ENCODE measurements at places on chromosomes 3 and 15. TPM values are rescaled to one million over a fixed set of nuclear protein-coding genes. Genes with fewer than 3 reads are reported as not detected.

DNA sequence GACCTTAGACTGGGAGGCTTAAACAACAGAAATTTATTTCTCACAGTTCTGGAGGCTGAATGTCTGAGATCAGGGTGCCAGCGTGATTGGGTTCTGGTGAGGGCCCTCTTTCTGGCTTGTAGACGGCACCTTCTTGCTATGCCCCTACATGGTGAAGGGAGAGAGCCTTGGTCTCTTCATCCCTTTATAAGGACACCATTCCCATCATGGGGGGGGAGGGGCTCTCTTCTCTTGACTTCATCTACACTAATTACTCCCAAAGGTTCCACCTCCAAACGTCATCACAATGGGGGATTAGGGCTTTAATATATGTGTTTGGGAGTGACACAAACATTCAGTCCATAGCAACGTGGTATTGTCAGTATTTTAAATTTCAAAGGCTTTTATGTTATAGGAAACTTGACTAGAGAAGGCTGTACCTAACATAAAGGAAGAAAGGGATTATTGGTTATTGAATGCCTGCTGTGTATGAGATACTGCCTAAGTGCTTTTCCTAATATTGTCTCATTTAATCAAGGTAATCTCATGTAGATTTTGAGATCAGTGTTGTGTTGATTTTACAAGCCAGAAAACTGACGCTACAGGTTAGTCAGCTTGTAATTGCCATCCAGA, 20.9 kb downstream of the SYN2 start:
- DNase-seq, result no peak

DNA sequence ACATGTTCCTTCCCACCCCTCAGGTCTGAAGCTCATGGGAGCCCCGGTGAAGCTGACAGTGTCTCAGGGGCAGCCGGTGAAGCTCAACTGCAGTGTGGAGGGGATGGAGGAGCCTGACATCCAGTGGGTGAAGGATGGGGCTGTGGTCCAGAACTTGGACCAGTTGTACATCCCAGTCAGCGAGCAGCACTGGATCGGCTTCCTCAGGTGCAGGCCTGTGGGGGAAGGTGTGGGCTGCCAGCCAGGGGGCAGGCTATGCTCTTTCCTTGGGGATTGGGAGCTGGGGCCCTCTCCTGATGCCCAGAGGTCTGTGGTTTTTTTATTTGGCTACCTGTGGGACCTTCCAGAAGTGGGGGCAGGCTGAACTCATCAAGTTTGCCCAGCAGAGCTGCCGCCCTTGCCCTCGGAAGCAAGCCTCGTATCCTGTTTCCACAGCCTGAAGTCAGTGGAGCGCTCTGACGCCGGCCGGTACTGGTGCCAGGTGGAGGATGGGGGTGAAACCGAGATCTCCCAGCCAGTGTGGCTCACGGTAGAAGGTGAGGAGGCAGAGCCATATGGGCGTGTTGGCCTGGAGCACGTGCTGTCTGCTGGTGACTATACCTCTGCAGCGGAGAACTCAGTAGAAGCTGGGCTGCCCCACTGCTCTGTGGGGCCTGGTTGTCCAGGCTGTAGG, 2.2 kb downstream of the TYRO3 start:
- no peak for DNase-seq

DNA sequence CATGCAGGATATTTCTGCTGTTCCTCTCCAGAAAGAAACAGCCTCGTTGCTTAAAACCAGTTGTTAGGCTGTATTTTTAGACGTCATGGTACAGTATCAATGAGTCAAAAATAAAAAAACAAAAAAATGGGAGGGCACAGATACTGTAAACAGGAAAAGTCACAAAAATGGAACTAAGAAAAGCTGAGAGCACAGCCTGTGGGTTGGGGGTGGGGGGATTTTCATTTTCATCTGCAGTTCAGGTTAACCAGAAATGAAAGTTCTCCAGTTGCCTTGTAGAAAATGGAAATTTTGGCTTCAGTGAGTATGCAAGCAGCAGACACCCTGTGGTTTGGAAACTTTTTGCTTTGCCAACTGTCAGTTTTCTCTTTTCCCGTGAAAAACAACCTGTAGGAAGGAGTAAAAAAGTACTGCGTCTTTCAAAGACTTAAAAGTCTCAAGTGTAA, 59.0 kb downstream of the FRMD4B start:
- DNase-seq, result no peak

- DNase-seq, result no peak
These were observed 23.1 kb downstream of the CDCP1 start for GRCh38 chr3:45123030-45123429.

DNA sequence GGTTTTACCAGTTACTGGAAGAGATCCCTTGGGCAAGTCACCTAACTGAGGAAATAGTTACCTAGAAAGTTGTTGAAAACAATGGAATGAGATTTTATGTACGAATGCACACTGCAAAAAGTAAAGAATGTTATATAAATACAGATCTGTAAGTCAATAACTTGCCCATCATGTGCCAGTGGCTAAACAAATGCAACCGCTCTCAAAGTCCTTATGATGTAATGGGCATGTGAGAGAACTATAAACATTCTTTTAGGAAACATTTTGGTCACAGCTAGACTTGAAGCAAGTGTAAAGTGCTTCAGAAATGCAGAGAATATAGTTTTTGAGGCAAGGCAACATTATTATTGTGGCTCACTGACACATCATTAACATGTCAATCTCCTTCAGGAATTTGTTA, 1044.5 kb downstream of the TUSC7 start:
- DNase-seq, result no peak

DNA sequence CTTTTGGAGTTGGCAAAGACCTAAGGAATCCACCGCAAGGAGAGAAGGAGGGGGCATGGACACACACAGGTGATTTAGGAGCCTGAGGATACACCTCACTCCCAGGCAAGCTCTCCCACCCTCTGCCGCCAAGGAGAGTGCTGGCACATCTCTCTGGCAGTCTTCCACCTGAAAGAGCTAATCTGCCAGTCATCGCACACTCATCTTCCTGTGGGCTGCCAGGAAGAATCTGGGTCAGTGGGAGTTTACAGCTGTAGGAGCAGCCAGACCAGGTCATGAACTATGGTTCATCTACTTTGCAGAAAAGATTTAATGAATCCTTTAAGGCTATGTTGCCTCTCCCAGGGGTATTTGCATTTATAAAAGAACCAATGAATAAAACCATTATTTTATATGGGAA, 170.6 kb upstream of the TSC22D2 start:
- no peak for DNase-seq

DNA sequence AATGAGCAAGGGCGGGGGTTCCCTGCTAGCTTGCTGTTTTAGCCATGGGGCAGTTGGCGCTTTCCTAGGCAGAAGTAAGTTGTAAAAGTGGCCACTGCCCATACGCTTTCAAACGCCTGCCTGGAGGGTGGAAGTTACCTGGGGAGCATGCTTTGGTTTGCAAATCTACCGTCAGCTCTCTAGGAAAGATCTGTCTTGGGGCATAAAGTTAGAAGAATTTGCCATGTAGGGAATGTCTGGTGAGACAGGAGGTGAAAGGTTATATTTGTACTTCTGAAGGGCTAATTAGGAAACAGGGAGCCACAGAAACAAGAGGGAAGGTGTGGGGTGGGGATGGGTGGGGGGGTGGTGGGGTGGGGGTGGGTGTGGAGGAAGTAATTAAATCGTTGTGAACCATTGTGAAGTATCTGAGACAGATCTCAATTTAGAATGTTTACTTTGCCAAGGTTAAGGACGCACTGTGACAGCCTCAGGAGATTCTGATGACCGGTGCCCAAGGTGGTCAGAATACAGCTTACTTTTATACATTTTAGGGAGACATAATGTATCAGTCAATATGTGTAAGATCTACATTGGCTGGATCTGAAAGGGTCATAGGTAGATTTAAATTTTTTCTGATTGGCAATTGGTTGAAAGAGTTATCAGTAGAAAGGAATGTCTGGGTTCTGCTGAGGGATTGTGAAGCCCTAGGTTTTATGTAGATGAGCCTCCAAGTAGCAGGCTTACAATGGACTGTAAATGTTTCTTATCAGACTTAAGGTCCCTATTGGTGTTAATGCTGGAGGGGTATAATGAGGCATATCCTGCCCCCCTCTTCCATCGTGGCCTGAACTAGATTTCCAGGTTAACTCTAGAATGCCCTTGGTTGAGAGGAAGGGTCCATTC, 62.0 kb upstream of the GCNT3 start:
- no peak for DNase-seq

- DNase-seq, result no peak
These were observed 250.3 kb downstream of the SLC9A9 start for GRCh38 chr3:143597774-143598652.

DNA sequence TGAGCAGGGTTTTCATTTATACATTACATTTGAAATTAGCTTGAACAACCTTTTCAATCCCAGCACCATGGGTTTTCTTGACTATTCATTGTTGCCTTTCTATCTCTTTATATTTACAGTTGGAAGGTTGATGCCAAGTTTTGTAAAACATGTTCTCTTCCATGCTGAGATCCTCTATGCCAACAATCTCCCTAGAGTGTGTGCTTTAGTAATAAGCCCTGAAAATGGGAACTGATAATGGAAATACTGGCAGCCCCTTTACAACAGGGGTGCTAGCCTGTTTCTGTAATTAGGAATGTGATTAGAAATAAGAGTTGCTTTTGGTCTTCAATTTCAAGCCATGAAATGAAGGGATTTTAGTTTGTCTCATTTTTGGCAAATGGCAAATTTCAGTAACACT, 239.9 kb upstream of the NAALADL2 start:
- no peak for DNase-seq

DNA sequence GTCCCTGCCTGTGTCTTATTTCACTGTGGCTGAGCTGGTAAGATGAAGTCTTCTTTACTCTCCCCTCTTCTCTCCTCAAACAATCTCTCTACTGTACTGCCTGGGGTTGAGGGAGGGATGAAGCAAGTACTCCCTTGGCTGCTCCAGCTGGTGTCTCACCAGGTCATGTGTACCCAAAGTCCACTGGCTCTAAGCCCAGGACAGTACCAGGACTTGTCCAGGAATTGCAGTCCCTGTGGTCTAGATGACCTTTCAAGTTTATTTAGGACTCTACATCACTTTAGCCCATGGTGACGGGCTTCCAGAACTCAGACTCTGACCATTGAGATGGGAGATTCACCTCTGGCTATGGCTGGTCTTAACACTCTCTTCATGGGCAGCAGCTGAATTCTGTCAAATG, 17.5 kb upstream of the SLC27A2 start:
- no peak for DNase-seq

GRCh38 chr15:52760562-52760961, 29.6 kb downstream of the ONECUT1 start:
- no peak for DNase-seq

- DNase-seq, result no peak
These were observed 72.7 kb downstream of the FBN1 start for GRCh38 chr15:48572823-48573222.

- DNase-seq, result no peak
These were observed 28.2 kb upstream of the GOLGA6C start for GRCh38 chr15:75230016-75230343.

GRCh38 chr15:90338532-90338931, 13.6 kb upstream of the ZNF774 start:
- no peak for DNase-seq

DNA sequence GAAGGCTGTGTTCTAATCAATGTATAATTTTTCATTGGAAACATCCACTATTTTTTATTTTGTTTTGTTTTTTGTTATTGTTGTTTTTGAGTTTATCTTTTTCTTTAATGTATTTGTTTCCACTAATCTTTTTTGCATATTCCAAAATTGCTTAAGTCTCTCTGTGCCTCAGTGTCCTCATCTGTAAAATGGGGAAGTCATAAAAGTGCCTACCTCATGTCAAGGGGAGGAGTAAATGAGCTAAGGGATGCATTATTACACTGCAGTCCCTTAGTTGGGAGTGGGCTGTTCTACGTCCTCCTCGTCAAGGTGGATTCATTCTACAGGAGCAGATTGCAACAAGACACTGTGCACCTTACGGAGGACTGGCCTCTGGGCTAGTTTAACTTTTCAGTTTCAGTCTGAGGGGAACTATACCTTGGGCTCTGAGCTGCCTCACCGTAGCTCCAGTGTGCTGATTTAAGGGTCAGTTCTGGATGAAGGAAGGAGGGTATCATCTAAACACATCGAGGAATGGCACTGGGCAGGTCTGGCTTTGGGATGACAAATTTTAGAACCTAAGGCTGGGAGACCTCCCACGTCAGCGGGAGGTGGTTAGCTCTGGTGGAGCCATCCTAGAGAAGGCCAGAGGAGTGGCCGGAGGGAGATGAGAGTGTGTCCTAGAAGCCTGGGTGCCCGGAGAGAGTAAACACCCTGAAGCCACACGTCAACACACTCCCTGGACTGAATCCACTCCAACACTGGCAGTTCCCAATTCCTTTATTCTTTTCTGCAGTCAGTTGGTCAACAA, 5.1 kb upstream of the SRP14 start:
- DNase-seq, result no peak

DNA sequence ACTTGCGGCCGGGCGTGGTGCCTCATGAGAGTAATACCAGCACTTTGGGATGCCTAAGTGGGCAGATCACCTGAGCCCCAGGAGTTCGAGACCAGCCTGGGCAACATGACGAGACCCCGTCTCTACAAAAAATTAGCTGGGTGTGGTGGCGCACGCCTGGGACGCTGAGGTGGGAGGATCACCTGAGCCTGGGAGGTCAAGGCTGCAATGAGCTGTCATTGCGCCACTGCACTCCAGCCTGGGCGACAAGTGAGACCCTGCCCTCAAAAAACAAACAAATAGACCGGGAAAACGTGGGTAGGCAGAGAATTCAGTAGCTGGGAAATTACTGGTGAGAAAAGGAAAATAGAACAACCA, 667 bp downstream of the UMPS start:
- no peak for DNase-seq

- DNase-seq, result no peak
These were observed 35.2 kb upstream of the ARL14 start for GRCh38 chr3:160641665-160642309.

GRCh38 chr3:94195381-94195780, 132.5 kb downstream of the NSUN3 start:
- DNase-seq, result no peak

DNA sequence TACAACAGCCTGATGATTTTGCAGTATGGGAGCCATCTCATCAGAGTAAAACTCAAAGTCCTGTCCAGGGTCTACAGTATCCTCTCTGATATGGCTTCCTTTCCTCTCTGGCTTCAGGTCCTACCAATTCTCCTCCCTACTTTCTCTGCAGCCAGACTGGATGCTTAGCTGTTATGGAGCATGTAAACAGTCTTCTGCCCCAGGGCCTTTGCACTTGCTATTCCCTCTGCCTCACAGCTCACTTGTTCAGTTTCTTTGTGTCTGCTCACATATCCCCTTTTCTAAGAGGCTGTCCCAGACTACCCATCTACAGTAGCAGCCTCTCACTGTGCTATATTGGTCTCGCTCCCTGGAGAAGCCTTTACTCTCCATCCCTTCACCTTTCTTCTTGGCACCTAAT, 62.2 kb downstream of the TLNRD1 start:
- no peak for DNase-seq

GRCh38 chr3:150324788-150325187, 83.3 kb upstream of the TSC22D2 start:
- DNase-seq, result no peak

The RLBP1 gene
- total RNA-seq, result not detected

The ELL3 gene
- total RNA-seq, result 1.5 TPM

The MCF2L2 gene
- 0.22 TPM for total RNA-seq

The GOLGA6L22 gene
- not detected for total RNA-seq

The ARRDC4 gene
- 15.9 TPM for total RNA-seq

The ALCAM gene
- total RNA-seq, result 3.5 TPM

The CLRN1 gene
- total RNA-seq, result not detected

The LMOD3 gene
- total RNA-seq, result 149 TPM

The LRRC15 gene
- total RNA-seq, result 0.14 TPM

The VILL gene
- 4.4 TPM for total RNA-seq

All from Right ventricle myocardium inferior (tissue), 1 donor.